ENCODE measurements at places on chromosomes 16 and 17.
A peak's percentile ranks its signal among the peaks of the same experiment; 100 is the strongest.

DNA sequence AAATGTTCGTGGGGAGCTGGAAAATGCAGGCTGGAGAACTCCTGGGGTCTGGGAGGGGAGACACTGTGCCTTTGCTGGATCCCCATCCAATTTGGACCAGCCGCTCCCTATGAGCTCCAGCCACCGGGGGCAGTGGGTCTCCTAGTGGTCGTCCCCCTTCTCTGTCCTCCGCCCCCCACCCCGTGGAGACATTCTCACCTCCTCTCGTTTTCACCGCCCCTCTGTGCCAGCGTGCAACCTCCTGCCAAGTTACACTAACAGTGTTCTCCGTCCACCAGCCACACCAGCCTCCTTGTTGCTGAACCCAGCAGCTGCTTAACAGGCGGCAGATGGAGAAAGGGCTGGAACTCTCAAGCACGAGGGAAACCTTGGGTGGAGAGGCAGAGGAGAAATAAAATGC, 67.4 kb upstream of the SOX9 start:
- DNase-seq, result no peak

- DNase-seq, result no peak
Measured at GRCh38 chr17:62652251-62653001, 25.0 kb downstream of the MRC2 start.

- DNase-seq, result no peak
Measured at GRCh38 chr17:68053231-68054013, 17.9 kb downstream of the KPNA2 start.

GRCh38 chr16:81520560-81521135, 76.0 kb downstream of the CMIP start:
- no peak for DNase-seq

- DNase-seq, result no peak
Measured at GRCh38 chr17:55466671-55467070, 44.6 kb downstream of the SMIM36 start.

- peak; percentile 38 for DNase-seq
Measured at GRCh38 chr16:71723537-71724319, 773 bp downstream of the PHLPP2 start.

GRCh38 chr16:51287121-51287755, 136.2 kb upstream of the SALL1 start:
- no peak for DNase-seq

All from stimulated activated CD8-positive, alpha-beta memory T cell treated with anti-CD3 and anti-CD28 coated beads, Interleukin-4, amount 100 ng/mL, for 4 hours (primary cell).